NCI-H510A treated with DMSO at 0.1 percent for 48 hours (cell line): ENCODE measurements at places on chromosomes 7 and 10.

DNA sequence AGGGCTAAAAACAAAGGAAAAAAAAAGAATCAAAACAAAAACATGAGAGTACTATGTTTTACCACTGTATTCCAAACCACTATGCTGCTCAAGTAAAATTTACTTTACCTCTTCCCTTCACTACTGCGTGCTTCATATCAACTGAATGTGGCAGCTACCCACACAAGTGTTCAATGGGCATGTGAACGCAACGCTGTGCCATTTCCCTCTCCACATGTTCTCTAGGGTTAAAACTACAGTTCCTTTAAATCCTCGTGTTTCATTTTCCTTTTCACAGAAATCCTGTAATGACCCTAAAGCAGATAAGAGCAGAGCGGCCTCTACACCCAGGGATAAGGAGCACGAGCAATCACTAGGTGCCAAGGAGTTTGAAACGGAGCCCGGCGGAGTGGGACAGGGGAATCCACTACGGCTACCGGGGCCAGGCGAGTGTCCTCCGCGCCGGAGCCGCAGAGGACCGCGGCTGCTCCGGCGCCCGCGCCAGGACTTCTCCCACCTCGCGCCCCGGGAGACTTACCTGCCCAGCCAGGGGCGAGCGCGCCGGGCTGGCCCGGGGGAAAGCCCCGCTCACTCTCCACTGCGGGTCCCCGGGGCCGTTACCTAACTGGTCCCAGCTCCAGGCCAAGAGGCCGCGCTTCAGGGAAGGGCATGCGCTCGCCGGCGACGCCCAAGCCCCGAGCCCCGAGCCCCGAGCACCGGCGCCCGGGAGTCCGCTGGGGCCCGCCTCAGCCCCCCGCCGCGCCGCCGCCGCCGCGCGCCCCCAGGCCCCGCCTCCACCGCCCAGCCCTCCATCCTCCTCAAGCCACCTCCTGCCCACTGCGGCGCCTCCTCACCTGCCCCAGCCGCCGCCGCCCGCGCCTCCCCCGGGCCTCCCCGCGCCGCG, 711 bp downstream of the NAMPT start:
- DNase-seq: peak; percentile 13

GRCh38 chr10:30744106-30744505, 114.6 kb upstream of the LYZL2 start:
- DNase-seq: no peak

DNA sequence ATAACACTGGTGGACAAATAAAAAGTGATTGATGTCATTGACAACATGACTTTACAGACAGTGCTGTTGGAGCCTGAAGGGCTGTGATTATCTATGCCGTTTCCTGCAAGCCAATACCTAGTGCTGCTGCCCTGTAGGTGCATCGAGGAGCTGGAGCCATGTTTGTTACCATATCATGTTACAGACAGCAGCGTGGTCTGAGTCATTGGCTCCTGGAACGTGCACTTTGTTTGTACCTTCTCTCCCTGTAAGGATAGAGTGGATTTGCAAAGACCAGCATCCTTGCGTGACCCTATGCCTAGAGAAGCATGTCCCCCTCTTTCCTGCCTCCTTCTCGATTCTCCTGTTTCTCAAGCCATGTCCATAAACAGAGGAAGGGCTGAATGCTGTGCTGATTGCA, 597.2 kb downstream of the TYW1 start:
- peak; percentile 77 for DNase-seq

DNA sequence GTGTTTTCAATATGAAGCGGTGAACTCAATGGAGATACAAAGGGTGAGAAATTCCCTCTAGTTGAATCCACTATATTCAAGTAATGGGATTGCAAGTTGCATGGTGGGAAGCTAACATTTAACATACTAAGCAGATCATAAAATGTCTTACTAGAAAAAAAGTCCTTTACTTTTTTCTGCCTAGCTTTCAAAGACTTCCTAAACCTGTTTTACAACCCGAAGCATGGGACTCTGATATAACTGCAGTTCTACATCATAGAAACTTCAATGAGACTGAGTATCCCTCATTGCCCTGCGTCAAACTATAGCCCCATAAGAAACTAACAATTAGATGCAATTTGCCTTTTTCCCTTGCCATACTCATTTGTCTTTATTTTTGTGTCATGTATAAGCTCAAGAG, 179.9 kb downstream of the RTKN2 start:
- no peak for DNase-seq

GRCh38 chr10:95835149-95835860, 72.5 kb upstream of the CC2D2B start:
- no peak for DNase-seq

DNA sequence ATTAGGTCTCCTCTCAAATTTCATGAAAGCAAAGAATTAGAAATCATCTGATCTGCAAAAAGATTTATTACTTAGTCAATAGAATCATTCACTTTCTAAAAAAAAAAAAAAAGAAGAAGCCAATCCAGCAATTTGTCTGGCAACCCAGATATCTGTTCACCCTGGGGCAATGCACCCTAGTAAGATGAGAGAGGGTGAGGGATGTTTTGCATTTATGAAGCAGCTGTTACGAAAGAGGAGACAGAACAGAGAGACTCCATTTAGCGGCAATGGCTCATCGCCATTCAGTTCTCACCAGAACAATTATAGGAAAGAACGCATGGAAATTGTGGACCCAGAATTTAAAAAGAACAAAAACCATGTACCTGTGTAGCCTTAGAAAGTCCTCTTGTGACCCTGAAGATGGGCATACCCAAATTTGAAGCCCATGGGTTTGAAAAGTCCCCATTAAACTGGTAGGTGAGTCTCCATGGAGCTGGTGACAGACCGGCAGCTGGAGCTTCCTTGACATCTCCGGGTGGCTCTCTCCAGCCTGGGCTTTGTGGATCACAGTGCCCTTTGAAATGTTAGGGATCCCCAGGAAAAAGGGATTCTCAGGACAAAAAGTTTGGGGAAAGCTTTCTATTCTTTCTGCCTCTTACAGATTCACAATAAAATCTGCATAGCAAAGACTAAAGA, 45.5 kb upstream of the CCDC3 start:
- DNase-seq: no peak
